ENCODE measurements at places on chromosomes 4 and X. TPM values are rescaled to one million over a fixed set of nuclear protein-coding genes. Genes with fewer than 3 reads are reported as not detected.

DNA sequence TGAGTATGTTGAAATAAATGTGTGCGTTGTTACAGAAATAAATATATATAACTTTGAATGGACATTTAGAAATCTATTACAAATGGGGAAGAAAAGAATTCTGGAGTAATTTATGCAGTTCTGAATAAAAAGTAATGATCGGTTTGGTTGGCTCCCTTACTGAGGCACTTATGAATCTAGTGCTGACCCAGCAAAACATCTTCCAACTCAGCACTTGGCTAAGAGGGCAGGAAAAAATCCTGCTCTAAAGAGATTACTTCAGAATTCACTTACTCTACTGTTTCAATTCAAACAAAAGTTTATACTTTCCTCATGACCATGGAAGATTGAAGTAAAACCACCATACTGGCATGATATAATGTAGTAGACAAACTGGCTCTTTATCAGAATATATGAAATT lies 123.9 kb upstream of the RXFP1 start:
- no peak overlapping the region for H3K4me3 ChIP-seq
- no peak overlapping the region for H3K27ac ChIP-seq
- DNase-seq: no peak
- H3K36me3 ChIP-seq: no peaks in the 10 kb centered on the region
- no peaks in the 10 kb centered on the region for H3K4me1 ChIP-seq
- no peaks in the 10 kb centered on the region for H3K27me3 ChIP-seq

GRCh38 chr4:6561173-6561516 lies 13.8 kb upstream of the MAN2B2 start:
- DNase-seq: no peak
- no peaks in the 10 kb centered on the region for H3K36me3 ChIP-seq
- no peak overlapping the region for H3K27ac ChIP-seq
- peaks cover 17% of the 10 kb centered on the region for H3K4me1 ChIP-seq
- H3K27me3 ChIP-seq: peaks cover 83% of the 10 kb centered on the region

DNA sequence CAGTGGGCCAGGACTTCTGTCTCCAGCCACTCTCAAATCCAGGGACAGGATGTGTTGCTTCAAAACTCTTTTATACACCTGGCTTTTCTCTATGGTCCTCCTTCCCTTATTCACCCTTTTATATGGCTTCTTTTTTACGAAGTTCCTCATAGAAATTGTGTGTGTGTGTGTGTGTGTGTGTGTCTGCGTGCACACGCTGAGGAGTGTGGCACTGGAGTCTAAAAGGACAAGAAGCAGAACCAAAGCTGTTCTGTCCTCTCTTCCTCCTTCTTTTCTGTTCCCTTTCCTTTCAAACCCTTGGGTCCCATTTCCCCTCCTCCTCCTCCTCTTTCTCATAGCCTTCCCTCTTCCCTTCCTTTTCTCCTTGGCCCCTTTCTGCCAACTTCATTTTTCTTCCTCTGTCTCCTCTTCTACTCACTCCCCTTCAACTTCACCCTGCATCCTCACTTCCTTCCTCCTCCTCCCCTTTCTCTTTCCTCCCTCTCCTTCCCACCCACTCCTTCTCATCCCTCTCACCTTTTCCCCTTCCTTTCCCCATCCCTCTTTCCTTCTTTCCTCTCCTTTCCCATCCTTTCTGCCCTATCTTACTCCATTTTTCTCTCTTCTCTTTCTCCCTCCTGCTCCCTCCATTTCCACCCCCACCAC lies 360.5 kb downstream of the MID1IP1 start:
- no peak overlapping the region for H3K27ac ChIP-seq
- no peaks in the 10 kb centered on the region for H3K36me3 ChIP-seq
- H3K27me3 ChIP-seq: no peaks in the 10 kb centered on the region
- no peak for DNase-seq
- no peaks in the 10 kb centered on the region for H3K4me1 ChIP-seq

Gene FBXW7
- 8.7 TPM for polyA plus RNA-seq

Gene SPANXC
- polyA plus RNA-seq: not detected

Gene CXCL11
- polyA plus RNA-seq: 22.0 TPM

Gene SLC7A11
- 0.60 TPM for polyA plus RNA-seq

Measured in sigmoid colon (tissue), 7 donors.